ENCODE measurements at places on chromosomes 5 and 9.

DNA sequence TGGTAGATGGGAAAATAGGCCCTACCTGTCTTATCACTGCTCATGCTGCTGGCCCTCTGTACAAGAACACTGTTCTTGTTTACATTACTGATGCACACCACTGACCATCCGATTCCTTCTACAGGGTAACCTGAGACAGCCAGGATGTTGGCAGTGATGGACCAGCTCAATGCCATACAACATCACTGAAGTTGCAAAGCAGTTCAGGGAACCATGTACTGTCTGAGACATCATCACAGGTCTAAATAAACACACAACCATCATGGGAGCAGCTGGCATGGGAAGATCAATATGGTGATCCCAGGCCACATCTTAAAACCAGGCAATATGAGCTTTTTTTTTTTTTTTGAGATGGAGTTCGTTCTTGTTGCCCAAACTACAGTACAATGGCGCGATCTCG is 59.0 kb downstream of the IARS1 start:
- DNase-seq: no peak

- peak; percentile 66 for DNase-seq
Observed at GRCh38 chr9:112028242-112029221, 131.9 kb downstream of the UGCG start.

GRCh38 chr9:93585695-93586094 is 9.3 kb downstream of the PHF2 start:
- DNase-seq: no peak

- no peak for DNase-seq
Observed at GRCh38 chr5:31364881-31365636, 166.8 kb downstream of the DROSHA start.

GRCh38 chr5:135181653-135182052 is 147.6 kb upstream of the PITX1 start:
- no peak for DNase-seq

DNA sequence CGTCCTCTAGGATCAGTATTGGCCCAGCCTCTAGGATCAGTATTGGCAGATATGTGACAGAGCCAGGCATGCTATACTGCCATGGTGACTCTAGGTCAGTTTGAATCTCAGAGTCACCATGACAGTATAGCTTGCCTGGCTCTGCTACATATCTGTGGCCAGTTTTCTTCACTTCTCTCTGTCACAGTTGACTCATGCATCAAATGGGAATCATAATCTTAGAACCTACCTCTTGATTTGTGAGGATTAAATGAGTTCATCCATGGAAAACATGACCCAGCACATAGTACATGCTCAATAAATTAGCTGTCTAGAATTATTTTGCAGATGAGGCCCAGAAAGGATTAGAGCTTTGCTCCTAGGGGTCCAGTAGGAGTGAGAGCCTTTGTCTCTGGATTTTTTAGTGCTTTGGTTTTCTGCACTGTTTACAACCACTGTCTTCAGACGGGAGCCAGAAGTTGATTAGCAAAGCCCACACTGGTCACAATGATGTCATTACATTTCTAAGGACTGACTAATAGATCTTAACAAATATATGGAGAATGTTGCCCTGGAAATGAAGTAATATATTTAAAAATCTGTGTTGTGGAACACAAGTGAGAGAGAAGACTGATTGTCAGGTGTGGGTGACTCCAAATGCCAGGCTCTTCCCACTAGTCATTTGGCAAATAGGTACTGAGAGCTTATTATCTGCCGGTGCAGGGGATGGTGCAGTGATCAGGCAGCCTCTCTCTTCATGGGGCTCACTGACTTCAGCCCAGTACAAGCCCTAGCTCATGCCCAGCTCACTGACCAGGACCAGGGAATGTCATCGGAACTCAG is 76.0 kb downstream of the COL15A1 start:
- no peak for DNase-seq

- no peak for DNase-seq
Observed at GRCh38 chr5:117889596-117889995, 1098.8 kb downstream of the DTWD2 start.

DNA sequence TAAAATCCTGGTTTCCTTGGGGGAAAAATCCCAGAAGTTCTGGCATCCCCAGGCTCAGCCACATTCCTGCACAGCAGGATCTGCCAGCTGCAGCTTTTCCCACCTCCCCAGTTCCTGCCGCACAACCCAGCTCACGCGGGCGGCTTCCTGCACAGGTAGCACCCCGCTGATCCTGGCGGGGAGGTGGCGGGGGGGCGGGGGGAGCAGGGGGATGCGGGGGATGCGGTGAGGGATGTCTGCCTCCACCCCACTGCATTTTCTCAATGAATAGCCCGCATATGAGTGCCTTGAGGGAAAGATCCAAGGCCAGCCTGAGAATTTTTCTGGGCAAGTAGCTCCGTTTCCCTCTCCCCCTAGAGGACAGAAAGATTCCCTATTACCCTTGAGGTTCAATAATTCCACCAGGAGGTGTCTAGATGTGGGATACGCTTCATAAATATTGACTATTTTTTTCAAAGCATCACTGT is 21.1 kb downstream of the GFPT2 start:
- no peak for DNase-seq

GRCh38 chr9:18015116-18015515 is 436.2 kb downstream of the SH3GL2 start:
- DNase-seq: no peak

DNA sequence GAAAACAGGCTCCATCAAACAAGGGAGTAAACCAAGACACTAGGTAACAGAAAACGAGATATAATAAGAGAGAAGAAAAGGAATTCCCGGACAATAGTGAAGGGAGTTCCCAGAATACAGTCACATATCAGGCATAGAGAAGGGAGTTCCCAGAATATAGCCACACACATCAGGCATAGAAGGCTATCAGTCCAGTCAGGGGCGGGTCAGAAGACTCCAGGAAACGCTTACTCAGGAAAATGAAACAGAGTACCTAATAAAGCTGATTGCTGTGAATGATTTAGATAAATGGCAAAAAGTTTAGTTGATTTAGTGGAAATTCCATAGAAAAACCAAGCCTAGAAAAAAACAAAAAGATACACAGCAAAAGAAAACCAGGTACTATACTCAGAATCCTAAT is 4.9 kb downstream of the TOMM5 start:
- no peak for DNase-seq

DNA sequence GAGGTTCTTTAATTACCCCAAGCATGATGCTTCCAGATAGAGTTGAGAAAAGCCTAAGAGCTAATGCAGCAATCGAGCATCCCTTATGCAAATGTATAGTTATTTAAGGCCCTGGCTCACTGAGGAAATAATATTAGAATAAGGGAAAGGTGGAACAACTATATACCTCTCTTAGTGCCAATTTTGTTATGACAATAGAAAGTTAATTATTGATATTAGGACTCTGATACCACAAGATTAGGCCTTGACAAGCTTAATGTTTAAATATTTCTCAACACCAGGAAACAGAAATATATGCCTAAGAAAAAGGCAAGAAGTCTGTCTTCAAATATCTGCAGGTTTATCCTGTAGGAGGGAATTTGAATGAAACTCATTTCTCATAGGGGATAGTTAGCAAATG is 371.0 kb downstream of the PRELID2 start:
- DNase-seq: no peak

GRCh38 chr5:51559339-51559738 is 176.1 kb downstream of the ISL1 start:
- no peak for DNase-seq

Data from CD4-positive, alpha-beta T cell treated with Interleukin-2 at 100 ng/mL for 4 hours (primary cell).